ENCODE measurements at places on chromosomes 2 and 18. TPM values are rescaled to one million over a fixed set of nuclear protein-coding genes. Genes with fewer than 3 reads are reported as not detected.

DOK1 gene
- total RNA-seq, result 8.7 TPM

DNA sequence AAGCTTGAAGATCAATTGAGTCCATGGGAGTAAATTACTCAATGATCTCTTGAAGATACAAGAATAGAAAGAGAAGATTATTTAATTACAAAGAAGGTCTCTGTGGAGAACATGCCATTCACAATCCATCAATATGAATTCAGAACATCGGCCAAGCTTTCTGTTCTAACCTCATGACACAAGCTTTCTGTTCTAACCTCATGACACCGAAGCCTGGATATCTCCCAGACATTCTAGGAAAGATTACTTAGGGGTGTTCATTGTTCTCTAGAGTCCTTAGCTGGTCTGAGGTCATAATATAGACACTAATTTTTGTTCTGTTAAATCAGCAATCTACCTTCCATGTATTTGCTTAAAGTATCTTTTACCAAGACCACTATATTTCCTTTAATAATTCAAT lies 95.5 kb downstream of the RDH14 start:
- DNase-seq, result no peak
- no peaks in the 10 kb centered on the region for H3K36me3 ChIP-seq
- H3K4me1 ChIP-seq, result no peaks in the 10 kb centered on the region
- no peak overlapping the region for H3K27ac ChIP-seq

COLEC11 gene
- total RNA-seq, result 2.3 TPM

GRCh38 chr18:79299711-79300110 lies 96.0 kb upstream of the NFATC1 start:
- H3K4me1 ChIP-seq, result no peaks in the 10 kb centered on the region
- H3K27me3 ChIP-seq, result no peaks in the 10 kb centered on the region
- H3K27ac ChIP-seq, result no peak overlapping the region
- peaks cover 22% of the 10 kb centered on the region for H3K36me3 ChIP-seq
- no peak overlapping the region for H3K4me3 ChIP-seq
- DNase-seq, result no peak

GRCh38 chr2:81648370-81648769 lies 1343.8 kb upstream of the LRRTM1 start:
- no peaks in the 10 kb centered on the region for H3K36me3 ChIP-seq
- H3K27ac ChIP-seq, result no peak overlapping the region
- no peaks in the 10 kb centered on the region for H3K27me3 ChIP-seq
- H3K4me3 ChIP-seq, result no peak overlapping the region

- no peak for DNase-seq
- H3K27ac ChIP-seq, result no peak overlapping the region
- no peaks in the 10 kb centered on the region for H3K4me1 ChIP-seq
- no peak overlapping the region for H3K4me3 ChIP-seq
- no peaks in the 10 kb centered on the region for H3K27me3 ChIP-seq
- H3K36me3 ChIP-seq, result no peaks in the 10 kb centered on the region
These were observed 999.6 kb downstream of the SUCLG1 start for GRCh38 chr2:83459456-83459855.

DNA sequence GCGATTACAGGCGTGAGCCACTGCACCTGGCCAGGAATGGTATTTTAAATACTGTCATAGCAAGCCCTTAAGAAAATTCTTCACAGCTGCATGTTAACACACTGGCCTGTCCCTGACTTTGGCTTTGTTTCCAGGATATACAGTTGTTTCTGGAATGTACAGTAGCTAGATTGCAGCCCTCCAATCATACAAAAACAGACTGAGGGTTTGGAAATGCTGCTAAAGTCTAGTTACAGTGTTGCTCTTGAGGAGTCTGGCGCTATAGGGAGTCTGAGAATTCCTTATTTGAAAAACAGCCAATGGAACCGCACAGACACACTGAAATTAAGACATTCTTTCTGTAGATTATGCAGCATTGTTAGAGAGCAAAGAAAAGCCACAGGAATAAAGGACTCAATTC lies 37.7 kb downstream of the STON1 start:
- no peak overlapping the region for H3K27ac ChIP-seq
- H3K4me3 ChIP-seq, result no peak overlapping the region
- DNase-seq, result no peak
- no peaks in the 10 kb centered on the region for H3K4me1 ChIP-seq

- DNase-seq, result no peak
- no peaks in the 10 kb centered on the region for H3K36me3 ChIP-seq
These were observed 437.2 kb upstream of the SYT4 start for GRCh38 chr18:43714343-43715010.

DNA sequence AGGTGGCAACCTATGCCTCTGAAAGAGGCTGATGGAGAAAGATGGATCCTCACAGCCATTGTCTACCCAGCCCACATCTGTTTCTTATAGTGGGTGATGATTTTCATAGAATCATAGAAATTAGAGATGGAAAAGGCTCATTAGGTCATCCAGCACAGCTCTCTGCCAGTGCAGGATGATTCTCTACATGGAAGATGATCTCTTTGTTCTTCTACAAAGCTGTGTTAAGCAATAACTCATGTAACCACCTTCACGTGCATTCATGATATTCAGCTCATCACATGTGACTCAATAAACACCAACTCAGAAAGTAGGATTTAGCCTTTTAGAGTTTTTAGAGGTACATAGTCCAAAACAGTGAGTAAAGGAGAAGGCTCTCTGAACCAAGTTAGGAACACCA lies 539.4 kb upstream of the ID2 start:
- no peak for DNase-seq
- no peak overlapping the region for H3K27ac ChIP-seq
- H3K36me3 ChIP-seq, result no peaks in the 10 kb centered on the region
- no peaks in the 10 kb centered on the region for H3K4me1 ChIP-seq
- H3K27me3 ChIP-seq, result no peaks in the 10 kb centered on the region

GRCh38 chr2:142472382-142472781 lies 341.6 kb upstream of the LRP1B start:
- H3K27ac ChIP-seq, result no peak overlapping the region
- H3K4me3 ChIP-seq, result no peak overlapping the region
- DNase-seq, result no peak
- H3K4me1 ChIP-seq, result no peaks in the 10 kb centered on the region
- no peaks in the 10 kb centered on the region for H3K36me3 ChIP-seq

DNA sequence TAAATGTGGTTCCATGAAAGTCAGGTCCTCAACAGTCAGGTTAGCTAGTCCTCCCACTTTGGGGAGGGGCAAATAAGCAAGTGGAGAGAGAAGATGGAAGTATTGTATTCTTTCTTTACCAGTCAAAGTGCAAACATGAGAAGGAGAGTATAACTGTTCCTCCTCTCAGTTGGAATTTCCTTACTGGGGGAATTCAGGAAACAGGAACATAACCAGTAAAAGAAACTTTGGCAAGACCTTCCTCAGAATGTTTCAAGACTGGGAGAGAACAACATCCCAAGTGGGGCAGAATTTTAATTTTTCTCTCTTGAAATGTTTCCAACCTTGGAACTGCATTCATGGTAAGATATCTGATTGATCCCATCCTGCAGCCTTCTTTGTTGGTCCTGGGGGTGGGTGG lies 552.4 kb upstream of the TNP1 start:
- DNase-seq, result no peak
- peaks cover 33% of the 10 kb centered on the region for H3K4me1 ChIP-seq
- H3K27ac ChIP-seq, result peak overlapping the region; percentile 65
- H3K36me3 ChIP-seq, result no peaks in the 10 kb centered on the region
- H3K27me3 ChIP-seq, result no peaks in the 10 kb centered on the region

GRCh38 chr18:8821083-8821465 lies 115.7 kb downstream of the MTCL1 start:
- H3K27ac ChIP-seq, result no peak overlapping the region
- no peaks in the 10 kb centered on the region for H3K36me3 ChIP-seq
- no peak for DNase-seq
- no peaks in the 10 kb centered on the region for H3K27me3 ChIP-seq
- no peak overlapping the region for H3K4me3 ChIP-seq

GRCh38 chr2:27855476-27855875 lies 34.7 kb downstream of the RBKS start:
- no peaks in the 10 kb centered on the region for H3K4me1 ChIP-seq
- no peaks in the 10 kb centered on the region for H3K27me3 ChIP-seq
- H3K4me3 ChIP-seq, result no peak overlapping the region
- H3K36me3 ChIP-seq, result no peaks in the 10 kb centered on the region

GRCh38 chr2:1223791-1224190 lies 189.5 kb upstream of the TPO start:
- H3K36me3 ChIP-seq, result no peaks in the 10 kb centered on the region
- peaks cover 8% of the 10 kb centered on the region for H3K4me1 ChIP-seq
- H3K4me3 ChIP-seq, result no peak overlapping the region
- H3K27me3 ChIP-seq, result no peaks in the 10 kb centered on the region

DNA sequence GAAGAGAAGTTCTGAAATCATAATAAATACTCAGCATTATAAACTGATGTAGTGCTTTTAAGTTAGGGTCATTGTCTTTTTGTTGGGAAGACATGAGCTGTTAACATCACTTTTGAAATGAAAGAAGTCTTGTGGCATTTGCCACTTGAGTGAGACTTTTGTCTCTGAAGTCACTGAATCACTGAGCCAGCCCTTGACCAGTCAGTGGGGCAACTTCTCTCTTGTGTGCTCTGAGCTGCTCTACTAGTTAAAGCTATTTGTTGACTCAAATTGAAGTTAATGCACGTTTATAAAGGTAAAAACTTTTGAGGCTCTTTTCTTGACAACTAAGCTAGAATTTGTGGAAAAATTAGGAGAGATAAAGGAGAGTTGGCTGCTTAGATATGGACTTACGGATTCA lies 6.7 kb downstream of the WDR43 start:
- H3K4me1 ChIP-seq, result peaks cover 10% of the 10 kb centered on the region
- DNase-seq, result no peak
- H3K4me3 ChIP-seq, result no peak overlapping the region
- no peaks in the 10 kb centered on the region for H3K36me3 ChIP-seq

- no peak overlapping the region for H3K27ac ChIP-seq
- H3K4me3 ChIP-seq, result no peak overlapping the region
- no peaks in the 10 kb centered on the region for H3K36me3 ChIP-seq
- no peaks in the 10 kb centered on the region for H3K27me3 ChIP-seq
- H3K4me1 ChIP-seq, result no peaks in the 10 kb centered on the region
- no peak for DNase-seq
These were observed 533.1 kb downstream of the RNF144A start for GRCh38 chr2:7450188-7450832.

DNA sequence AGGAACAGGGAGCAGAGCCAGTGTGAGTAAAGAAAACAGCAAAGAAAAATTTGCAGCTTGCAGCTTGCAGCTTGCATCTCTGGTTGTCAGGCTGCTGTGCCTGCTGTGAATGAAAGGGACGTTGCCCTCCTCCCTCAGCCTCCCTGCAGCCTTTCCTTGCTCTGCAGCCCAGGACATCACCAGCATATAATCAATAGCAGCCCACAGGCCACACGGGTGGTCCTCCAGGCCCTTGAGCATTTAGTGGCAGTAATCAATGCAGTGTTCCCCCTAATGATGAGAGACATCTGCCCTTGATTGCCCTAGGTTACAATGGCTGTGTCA lies 122.2 kb upstream of the TACR1 start:
- H3K27ac ChIP-seq, result no peak overlapping the region
- H3K27me3 ChIP-seq, result no peaks in the 10 kb centered on the region
- H3K4me3 ChIP-seq, result no peak overlapping the region
- no peaks in the 10 kb centered on the region for H3K4me1 ChIP-seq
- DNase-seq, result no peak
- H3K36me3 ChIP-seq, result no peaks in the 10 kb centered on the region

- H3K27ac ChIP-seq, result no peak overlapping the region
- no peak overlapping the region for H3K4me3 ChIP-seq
- no peak for DNase-seq
- H3K4me1 ChIP-seq, result peaks cover 24% of the 10 kb centered on the region
These were observed 199.4 kb upstream of the ID2 start for GRCh38 chr2:8482432-8482831.

TPO gene
- total RNA-seq, result 9.5 TPM

DNA sequence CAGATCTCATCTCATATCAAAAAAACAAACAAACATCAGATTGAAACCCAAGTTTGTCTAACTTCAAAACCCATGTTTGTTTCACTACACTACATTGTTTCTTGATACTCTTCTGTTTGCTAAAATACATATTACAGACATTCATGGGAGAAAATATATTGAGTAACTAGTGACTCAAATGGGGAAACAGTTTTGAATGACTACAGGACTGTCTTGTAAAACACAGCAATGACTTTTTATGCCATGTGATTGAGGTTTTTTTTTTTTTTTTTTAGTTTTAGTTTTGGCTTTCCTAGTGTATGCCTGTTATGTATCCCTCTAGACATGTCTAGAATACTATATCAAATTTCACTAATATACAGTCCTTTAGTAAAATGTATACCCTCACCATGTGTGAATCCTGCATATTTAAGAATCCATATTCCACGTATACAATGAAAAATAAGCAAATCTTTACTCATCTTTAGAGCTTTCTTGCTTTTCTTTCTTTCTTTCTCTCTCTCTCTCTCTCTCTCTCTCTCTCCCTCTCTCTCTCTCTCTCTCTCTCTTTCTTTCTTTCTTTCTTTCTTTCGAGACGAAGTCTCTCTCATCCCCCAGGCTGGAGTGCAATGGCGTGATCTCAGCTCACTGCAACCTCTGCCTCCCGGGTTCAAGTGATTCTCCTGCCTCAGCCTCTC lies 46.6 kb upstream of the SERTAD2 start:
- DNase-seq, result no peak
- H3K27me3 ChIP-seq, result no peaks in the 10 kb centered on the region
- H3K4me3 ChIP-seq, result no peak overlapping the region
- no peaks in the 10 kb centered on the region for H3K36me3 ChIP-seq

- H3K27ac ChIP-seq, result no peak overlapping the region
- H3K36me3 ChIP-seq, result no peaks in the 10 kb centered on the region
- H3K27me3 ChIP-seq, result no peaks in the 10 kb centered on the region
- DNase-seq, result no peak
- H3K4me1 ChIP-seq, result no peaks in the 10 kb centered on the region
These were observed 15.9 kb upstream of the IL1R1 start for GRCh38 chr2:102126660-102127059.

DNA sequence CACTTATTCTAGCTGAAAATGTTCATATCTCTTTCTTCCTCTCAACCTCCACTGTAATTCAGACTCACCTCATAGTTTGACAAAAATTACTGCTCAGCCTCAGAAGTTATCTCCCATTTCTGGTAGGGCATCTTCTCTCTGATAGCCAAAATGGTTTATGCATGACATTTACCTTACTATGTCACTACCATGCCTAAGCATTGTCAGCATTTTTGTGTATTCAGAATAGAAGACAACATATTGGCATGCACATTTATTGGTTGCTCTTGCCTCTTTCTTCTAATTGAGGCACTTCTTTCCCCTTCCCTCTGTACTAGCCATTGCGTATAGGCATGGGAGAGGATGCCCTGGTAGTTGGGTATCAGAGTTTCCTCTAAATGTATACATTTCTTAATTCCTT lies 406.1 kb upstream of the DCC start:
- DNase-seq, result no peak
- H3K4me1 ChIP-seq, result no peaks in the 10 kb centered on the region
- no peak overlapping the region for H3K4me3 ChIP-seq
- no peak overlapping the region for H3K27ac ChIP-seq
- no peaks in the 10 kb centered on the region for H3K36me3 ChIP-seq
